ENCODE measurements at places on chromosomes 3 and 15. TPM values are rescaled to one million over a fixed set of nuclear protein-coding genes. Genes with fewer than 3 reads are reported as not detected.

Gene GOLGA6D
- total RNA-seq = not detected

Gene FOXB1
- not detected for total RNA-seq

Gene AP3B2
- total RNA-seq = 0.15 TPM

Gene TLR9
- total RNA-seq = under 0.01 TPM

Gene ARGFX
- not detected for total RNA-seq

Gene CD86
- total RNA-seq = not detected

Gene ASB14
- total RNA-seq = not detected

Gene CRABP1
- total RNA-seq = not detected

Gene PIGZ
- total RNA-seq = 0.34 TPM

Gene SI
- total RNA-seq = not detected

Gene C3orf49
- not detected for total RNA-seq

Gene SCAPER
- 2.4 TPM for total RNA-seq

Gene MOBP
- not detected for total RNA-seq

Gene XCR1
- not detected for total RNA-seq

Gene ACAP2
- 20.3 TPM for total RNA-seq

Gene SOX14
- total RNA-seq = not detected
